ENCODE measurements at places on chromosomes 13 and 19.

DNA sequence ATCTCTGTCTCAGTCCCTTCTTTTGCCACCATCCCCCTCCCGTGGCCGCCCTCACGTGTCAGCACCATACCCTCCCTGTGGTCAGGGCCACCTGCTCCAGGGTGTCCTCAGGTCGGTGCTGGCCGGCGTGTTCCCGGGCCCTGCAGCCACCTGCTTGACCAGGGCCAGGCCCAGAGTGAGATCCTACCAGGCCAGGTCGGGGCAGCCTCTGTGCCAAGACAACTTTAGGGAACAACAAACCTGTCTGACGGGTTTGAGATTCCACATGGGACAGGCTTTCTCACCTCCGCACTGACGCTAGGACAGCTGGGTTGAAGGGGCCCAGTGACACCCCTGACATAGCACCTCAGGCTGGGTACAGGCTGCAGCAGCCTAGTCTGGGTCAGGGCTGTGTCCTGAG, 7.5 kb upstream of the SBNO2 start:
- no peak for DNase-seq

GRCh38 chr19:3880471-3881271, at the start of gene ATCAY:
Gene ATCAY (plus strand): TSS chr19:3880685. CDS start chr19:3885768, 5,083 bp downstream.
- no peak for DNase-seq

DNA sequence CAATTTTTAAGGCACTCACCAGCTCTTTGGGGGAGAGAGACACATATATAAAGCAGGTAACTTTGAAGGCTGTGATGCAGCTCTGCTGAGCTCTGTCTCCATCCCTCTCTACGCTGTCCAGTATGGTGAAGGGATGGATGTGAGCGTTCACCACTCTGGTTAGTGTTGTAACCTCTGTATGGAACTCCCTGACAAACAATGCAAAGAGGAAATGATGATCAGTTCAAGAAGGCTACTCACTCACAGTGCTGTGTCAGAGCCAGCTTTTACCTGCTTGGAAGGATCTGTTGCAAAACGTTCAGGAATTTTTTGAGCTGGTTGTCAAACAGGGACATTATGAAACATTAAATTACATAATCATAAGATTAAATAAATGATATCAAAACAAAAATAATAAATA, 90.8 kb upstream of the SLC10A2 start:
- DNase-seq, result no peak

- no peak for DNase-seq
Observed at GRCh38 chr19:5189318-5189607, 151.3 kb downstream of the PTPRS start.

DNA sequence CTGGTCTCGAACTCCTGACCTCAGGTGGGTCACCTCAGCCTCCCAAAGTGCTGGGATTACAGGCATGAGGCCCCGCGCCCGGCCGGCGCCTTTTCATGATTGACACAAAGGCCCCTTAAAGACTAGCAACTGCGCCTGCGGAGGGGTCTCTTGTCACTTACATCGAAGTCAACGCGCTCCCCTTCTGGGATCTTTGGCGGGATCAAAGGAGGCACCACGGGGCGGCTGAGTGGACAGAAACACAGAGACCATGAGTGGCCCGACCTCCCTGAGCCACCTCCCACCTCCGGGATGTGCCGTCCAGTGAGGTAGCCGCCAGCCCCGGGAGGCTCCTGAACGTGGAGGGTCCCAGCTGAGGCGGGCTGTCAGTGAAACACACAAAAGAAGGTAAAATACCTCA, 7.3 kb downstream of the TNNT1 start:
- no peak for DNase-seq

GRCh38 chr13:48562296-48563066, 29.6 kb upstream of the RCBTB2 start:
- DNase-seq, result peak; percentile 95

GRCh38 chr19:4172861-4173473, 9.4 kb downstream of the SIRT6 start:
- DNase-seq, result peak; percentile 62

- no peak for DNase-seq
Observed at GRCh38 chr19:53147645-53148044, 11.2 kb downstream of the ZNF347 start.

GRCh38 chr19:38952395-38953165, 21.8 kb downstream of the MRPS12 start:
- peak; percentile 59 for DNase-seq

GRCh38 chr13:32257649-32258048, 57.5 kb downstream of the ZAR1L start:
- DNase-seq, result no peak

DNA sequence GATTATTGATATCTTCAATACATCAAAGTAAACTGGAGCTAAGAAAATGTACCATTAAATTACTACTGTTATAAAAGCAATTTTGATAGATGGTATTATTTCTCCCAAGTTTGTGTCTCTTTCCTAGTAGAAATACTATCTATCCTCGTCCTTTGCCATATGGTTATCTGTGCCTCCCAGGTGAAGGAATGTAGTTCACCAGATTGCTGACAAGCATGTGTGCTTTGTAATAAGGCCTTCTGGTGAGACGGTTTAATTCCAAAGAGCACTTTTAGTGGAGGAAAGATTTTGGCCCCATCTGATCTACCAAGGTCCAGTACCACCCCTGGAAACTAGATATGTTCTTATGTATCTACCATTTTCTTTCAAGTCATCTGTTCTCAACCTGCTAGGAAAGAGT, 243.6 kb downstream of the DLEU7 start:
- DNase-seq, result no peak

DNA sequence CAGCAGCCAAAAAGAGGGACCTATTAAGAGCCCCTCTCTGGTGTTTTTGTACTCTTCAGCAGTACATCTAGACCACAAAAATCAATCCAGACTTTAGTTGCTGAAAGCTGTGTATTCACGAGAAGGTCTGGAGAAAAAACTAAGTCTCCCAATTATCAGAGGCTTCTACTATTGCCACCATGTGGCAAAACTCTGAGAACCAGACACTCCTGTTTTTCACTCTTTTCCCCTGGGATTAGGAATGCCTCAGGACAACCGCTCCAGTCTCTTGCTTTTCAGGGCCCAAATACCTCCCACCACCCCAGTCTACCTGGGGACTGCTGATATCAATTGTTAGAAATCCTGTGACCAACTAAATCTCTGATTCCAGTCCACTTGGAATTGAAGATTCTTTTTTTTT, 30.1 kb upstream of the OBI1 start:
- no peak for DNase-seq

DNA sequence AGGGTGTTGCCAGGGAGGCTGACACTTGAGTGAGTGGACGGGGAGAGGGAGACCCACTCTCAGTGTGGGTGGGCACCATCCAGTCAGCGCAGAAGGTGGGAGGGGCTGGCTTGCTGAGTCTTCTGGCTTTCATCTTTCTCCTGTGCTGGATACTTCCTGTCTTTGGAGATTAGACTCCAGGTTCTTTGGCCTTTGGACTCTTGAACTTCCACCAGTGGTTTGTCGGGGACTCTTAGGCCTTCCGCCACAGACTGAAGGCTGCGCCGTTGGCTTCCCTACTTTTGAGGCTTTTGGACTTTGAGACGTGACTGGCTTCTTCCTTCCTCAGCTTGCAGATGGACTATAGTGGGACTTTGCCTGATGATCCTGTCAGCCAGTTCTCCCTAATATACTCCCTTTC, 4.3 kb upstream of the LENG8 start:
- no peak for DNase-seq

- no peak for DNase-seq
Observed at GRCh38 chr13:46665633-46666482, 112.9 kb downstream of the LRCH1 start.

DNA sequence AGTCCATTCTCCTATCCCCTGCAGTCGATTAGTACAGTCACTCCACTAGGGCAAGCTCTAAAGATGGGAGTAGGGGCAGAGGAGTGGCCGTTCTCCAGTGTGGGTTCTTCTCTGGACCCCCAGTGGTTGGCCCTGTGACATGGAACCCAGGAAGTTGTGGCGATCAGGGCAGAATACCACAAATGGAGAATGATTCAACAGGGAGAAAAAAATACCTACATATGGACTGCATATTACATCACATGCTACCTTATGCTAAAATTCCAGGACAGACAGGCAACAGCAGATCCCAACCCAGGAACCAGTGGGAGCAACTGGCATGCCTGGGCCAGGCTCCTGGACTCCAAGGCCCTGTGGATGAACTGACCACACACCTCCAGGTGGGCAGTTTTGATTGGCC, 20.4 kb downstream of the POU2F2 start:
- no peak for DNase-seq

DNA sequence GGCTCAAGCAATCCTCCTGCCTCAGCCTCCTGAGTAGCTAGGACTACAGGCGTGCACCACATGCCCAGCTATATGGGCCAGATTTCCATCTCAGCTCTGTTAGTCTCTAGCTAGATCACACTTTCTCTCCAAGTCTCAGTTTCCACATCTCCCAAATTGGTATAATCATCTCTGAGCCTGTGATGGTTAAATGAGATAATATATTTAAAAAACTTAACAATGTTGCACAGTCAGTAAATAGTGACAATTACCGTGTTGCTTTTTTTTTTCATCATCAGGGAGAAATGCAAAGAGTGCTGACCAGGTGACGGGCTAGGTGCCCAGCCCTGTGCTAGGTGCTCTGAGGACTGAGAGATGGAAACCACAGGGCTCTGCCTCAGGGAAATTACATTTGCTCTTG, 36.9 kb upstream of the C19orf12 start:
- no peak for DNase-seq

DNA sequence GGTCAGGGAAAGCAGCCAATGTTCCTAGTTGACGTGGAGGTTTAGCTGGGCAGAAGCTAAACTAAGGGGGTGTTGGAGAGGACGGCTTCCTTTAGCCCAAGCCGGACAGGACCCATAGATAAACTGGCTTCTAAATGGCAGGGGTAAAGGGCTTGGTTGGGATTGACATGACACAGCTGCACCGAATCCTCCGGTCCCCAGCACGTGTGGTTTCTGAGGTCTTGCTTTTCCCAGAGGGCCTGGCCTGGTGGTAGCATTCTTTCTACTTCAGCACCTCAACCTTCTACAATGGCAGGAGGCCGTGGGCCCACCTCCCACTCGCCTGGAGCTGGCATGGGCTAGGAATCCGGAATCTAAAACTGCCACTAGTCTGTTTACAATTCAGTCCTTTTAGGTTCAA, 163.0 kb downstream of the FGF9 start:
- DNase-seq, result no peak

GRCh38 chr13:44523146-44524015, 52.7 kb downstream of the TSC22D1 start:
- DNase-seq, result peak; percentile 2

DNA sequence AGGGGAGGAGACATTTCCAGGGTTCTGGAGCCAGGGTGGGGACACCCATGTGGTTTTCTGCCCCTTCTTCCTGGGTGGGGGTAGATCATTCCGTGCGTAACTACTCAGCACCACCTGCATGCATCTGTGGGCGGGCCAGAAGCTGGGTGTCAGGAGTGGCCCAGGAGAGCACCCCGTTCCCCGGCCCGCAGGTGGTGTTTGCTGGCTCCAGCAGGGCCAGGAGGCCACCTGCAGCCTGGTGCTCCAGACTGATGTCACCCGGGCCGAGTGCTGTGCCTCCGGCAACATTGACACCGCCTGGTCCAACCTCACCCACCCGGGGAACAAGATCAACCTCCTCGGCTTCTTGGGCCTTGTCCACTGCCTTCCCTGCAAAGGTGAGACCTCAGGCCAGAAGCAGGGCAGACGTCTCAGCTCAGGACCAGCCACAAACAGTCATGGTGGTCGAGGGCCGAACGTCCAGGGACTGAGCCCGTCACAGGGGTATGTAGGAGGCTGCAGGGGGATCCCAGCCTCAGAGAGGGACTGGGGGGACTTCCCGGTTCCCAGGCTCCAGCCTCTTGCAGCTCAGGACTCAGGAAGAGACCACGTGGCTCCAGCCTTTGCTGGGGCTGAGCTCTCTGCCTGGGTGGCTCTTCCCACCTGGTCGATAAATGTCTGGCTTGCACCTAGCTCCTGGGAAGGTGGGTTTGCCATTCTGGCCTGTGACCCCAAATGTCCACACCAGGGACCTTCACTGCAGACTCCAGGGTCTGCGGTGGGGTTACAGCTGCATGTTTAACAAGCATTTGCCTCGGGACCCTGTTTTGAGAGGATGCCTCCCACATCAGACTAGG, 1.6 kb downstream of the FSTL3 start:
- no peak for DNase-seq

- no peak for DNase-seq
Observed at GRCh38 chr19:35115177-35115951, at the start of gene FXYD3. Gene FXYD3 (plus strand): TSS chr19:35115823. CDS start chr19:35119377, 3,554 bp downstream.

DNA sequence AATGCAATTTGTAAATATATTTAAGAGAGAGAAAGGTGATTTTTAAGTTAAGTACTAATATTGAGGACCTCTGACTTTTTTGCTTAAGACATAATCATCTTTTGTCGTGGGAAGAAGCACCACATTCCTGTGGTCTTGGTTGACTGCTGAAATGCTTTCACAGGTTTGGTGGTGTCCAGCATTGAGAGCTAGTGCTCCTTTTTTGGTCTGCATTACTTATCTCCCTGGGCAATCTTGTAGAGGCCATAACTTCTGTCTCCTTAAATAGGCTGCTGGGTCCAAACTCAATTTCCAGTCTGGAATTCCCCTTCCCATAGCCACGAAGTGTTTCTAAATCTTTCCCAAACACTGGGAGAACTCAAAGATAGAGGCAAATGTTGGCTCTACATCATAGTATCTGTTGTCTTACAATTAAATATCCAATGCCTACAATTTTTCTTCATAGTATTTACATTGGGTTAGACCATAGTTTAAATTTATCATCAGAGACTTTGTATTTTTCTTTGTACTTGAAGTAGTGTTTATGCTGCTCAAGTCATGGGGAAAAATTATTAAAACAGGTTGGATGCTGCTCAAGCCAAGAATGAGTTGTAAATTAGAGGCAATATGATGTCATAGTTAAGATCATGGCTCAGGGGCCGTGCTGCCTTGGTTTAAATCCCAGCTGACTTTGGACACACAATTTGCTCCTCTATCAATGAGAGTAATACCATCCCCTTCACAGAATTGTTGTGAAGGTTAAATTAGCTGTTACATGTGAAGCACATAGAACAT, 105.6 kb downstream of the POSTN start:
- DNase-seq, result no peak
